ENCODE measurements at places on chromosomes 1 and 21.

- DNase-seq, result no peak
Observed at GRCh38 chr1:207134581-207134980, 30.5 kb downstream of the C4BPA start.

DNA sequence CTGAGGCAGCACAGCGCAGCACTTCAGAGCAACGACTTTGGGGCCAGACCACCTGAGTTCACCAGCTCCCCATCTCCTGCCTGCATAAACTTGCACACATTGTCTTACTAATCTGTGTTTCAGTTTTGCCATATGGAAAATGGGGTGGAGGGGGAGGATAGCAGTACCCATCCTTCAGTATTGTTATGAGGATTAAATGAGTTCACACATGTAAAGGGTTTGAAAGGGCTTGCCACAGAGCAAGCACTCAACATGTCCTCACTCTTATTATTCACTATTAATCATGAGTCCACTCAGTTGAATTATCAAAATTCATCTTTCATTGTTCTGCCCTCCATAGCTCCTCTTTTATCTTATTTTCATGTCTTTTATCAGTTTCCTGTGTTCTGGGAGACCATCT is 40.1 kb upstream of the BMP8B start:
- DNase-seq, result no peak

GRCh38 chr21:18646116-18646515 is 242.5 kb upstream of the TMPRSS15 start:
- peak; percentile 30 for DNase-seq

DNA sequence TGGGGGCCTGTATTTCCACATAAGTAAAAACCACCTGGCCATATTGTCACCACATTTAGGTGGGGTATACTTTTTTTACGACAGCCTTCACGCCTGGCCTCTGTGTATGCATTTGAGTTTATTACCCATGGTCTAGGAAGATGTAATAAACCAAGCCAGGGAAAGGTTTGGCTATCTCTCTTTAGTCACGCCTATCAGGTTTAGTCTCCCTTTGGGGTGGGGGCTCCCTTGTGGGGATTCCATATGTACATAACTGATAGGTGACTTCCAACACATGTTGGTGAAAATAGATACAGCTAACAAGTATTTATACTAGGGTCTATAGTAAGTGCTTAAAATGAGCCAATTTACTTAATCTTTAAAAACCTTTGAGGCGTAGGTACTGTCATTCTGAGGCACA is 4.2 kb downstream of the YBX1 start:
- no peak for DNase-seq

DNA sequence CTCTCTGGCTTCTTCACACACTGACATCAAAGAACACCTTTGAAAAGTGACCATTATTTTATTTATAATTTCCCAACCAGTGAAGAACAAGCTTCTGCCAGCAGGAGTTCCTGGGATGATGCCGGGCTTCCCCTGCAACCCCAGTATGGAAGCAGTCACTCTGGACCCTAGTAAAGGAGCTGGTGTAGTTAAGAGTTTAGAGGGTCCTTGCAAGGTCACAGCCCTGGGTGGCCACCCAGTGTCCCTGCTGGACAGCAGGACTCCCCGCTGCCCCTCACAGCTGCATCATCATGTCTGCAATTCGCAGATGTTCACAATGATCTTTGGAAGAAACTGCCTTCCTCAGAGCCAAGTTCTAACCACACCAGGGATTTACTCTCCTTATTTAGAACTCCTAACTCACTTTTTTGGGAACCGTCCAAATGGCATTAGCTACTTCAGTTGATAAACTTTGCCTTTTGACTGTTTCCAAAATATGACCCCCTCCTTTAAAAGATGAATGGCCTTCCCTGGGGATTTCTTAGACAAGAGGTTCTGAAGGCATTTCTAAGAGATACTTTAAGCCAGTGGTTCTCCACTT is 90.6 kb downstream of the HIVEP3 start:
- no peak for DNase-seq

DNA sequence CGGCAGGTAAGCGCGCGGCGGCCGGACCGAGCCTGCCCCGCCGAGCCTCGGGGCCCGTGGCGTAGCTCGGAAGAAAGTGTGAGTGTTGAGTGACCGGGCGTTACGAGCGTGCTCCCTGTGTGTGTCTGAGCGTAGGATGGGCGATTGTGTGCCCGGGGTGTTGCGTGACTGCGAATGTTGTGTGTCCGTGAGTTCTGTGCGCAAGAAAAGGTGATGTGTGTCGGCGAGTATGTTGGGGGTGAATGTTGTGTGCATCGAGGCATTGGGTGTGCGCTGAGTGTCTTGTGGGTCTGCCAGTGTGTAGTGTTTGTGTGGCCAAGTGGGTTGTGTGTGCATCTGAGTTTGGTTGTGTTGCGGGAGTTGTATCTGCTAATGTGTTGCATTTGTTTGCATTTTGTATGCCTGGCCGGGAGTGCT is 398 bp downstream of the PTPRU start:
- no peak for DNase-seq

DNA sequence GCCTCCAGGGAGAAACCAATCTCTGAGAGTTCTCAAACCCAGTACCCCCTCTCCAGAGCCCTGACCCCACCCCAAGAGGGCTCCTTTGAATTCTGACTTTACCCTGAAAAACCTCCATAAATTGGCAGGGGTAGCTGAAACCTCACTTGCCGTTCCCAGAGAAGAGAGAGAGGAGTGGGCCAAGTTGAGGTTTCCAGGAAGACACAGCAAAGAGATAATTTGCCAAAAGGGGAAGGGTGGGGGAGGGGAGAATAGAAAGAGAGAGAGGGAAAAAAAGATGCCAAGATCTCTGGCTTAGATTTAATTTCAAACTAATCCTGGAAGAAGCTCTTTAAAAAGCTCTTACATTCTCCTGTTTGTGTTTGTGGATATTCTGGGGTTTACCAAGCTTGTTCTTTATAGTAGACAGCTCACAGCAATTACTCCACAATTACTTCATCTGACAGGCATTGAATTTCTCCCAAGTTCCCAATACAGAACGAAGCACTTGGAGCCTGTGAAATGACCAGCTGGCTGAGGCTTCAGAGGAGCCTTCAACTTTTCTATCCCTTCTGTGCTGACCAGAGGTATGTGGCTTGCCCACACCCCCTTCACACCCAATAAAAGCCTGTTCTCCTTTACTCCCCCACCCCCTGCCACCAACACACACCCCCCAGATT is 1.1 kb upstream of the GRHL3 start:
- DNase-seq, result no peak

GRCh38 chr1:77687519-77687906 is 5.1 kb upstream of the ZZZ3 start:
- DNase-seq, result no peak

DNA sequence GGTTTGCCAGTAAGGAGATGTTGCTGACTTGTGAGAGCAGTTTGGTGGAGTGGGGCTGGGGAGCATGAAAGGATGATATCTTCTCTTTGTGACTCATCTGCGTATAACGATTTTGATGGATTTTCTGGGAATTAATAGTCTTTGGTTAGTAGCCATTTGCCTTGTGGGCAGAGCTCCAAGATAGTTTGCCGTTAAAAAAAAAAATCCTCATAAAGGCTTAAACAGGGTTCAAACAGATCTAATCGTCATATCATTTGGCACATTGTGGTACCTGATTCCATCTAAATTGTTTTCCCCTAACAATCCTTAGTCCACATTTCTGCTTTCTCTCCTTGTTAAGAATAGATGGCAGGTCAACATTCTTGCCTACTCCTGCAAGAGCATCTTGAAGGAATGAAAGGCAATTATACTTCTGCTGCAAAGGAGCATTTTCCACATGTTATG is 168.0 kb downstream of the PPP1R12B start:
- no peak for DNase-seq

GRCh38 chr1:245969283-245969682 is 537.8 kb downstream of the SMYD3 start:
- no peak for DNase-seq

DNA sequence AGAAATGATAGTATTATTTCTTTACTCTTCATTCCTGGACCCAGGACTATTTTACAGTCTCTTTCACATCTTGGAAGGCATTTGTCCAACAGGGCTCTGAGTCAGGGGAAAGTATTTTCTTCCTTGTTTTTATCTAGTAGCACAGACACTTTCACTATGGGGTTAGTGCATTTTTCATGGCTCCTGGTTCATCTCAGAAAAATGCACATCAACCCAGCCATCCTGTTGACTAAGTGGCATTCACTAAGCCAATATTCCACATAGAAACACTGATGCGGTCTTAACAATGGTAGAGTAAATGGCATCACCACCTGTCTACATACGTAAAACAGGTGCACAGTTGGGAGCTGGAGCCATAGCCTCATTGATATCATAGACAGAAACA is 87.4 kb upstream of the C1orf21 start:
- no peak for DNase-seq
